ENCODE measurements at places on chromosomes 5 and 9.

GRCh38 chr9:36392489-36392888 is 7.6 kb downstream of the RNF38 start:
- DNase-seq, result no peak

DNA sequence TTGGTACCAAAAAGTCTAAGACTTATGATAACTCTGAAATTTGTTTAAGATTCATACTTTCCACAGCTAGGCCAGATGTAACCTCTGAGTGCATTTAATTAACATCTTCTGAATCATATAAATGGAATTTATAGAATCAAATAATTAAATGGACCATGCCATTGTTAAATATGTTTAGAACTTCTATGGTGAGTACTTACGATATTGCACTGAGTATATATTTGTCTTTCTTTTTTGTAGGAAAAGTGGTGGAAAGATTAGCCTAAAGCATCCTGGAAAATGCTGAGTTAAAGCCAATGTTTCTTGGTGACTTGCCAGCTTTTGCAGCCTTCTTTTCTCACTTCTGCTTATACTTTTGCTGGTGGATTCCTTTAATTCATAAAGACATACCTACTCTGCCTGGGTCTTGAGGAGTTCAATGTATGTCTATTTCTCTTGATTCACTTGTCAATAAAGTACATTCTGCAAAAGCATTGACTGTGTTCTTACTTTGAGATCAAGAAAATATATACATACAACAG is 11.9 kb downstream of the SPINK6 start:
- DNase-seq, result no peak

- peak; percentile 12 for DNase-seq
Measured at GRCh38 chr9:6034954-6035353, 19.5 kb upstream of the RANBP6 start.

- DNase-seq, result no peak
Measured at GRCh38 chr5:2101685-2102084, 219.0 kb upstream of the IRX4 start.

GRCh38 chr9:118129541-118129940 is 425.3 kb downstream of the TLR4 start:
- no peak for DNase-seq

DNA sequence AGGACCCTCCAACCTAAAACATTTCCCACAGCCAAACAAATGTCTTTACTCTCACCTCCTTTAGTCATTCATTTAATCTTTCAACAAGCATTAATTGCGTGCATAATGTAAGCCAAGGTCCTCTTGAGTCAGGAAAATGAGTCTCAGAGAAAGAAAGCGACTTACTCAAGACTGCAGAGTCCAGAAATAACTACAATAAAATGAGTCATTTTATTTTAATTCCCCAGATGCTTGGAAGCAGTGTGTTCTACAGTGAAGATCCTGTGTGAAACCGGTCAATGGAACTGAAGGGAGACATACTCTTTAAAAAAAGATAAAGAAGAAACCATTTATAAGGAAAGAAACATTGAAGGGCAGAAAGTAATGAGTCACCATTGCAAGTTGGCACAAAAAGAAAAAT is 513.7 kb downstream of the CDK5RAP2 start:
- no peak for DNase-seq

DNA sequence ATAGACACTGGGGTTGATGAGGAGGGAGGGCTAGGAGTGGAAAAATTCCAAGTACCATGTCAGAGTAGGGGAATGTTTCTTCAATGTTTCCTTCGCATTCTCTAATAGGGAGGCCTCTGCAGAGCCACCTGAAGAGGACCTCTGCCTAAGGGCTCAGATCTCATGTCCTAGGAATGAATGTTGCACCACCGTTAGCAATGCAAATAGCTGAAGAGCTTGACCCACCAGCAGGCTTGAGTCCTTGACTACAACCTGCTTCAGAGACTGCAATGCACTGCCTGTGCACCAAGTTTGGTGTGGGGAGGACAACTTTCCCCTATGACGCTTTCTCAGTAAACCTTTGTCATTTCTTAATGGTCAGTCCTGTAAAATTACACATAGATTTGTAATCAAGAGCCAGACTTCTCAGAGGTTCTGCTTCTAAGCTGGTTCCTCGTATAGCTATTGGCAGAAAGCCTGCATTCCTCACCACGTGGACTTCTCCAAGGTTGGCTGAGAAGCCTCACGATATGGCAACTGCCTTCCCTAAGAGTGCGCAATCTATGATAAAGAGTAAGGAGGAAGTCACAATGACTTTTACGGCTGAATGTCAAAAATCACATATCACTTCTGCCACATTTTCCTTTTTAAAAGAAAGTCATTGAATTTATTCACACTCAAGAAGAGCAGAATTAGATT is 600.7 kb upstream of the PTGER4 start:
- DNase-seq, result no peak

DNA sequence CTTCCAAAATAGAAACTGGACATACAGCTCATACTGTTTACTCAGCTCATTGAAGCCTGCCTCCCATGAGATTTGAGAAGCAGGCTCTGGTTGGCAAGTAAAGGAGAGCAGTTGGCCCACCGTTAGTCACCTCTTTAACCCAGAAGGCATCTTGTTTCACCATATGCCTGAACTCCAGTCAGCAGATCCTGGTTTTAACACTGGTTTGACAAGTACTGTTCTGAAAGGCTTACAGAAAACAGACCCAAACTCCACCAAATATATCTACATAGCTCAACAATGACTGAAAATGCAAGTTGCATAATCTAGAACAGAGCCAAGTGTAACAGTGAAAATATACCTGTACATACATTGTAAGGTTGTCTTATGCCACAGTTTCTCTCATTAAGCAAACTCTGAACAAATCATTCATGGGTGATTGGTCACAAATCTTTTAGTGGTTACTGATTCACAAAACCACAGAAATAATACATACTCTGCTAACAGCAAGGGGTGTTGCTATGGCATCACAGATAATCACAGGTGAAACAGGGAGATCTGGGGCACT is 198.8 kb downstream of the BNC2 start:
- DNase-seq, result no peak

GRCh38 chr5:140794595-140795258 is at the start of gene PCDHA2:
Gene PCDHA2 (plus strand): TSS chr5:140794852.
- no peak for DNase-seq

- no peak for DNase-seq
Measured at GRCh38 chr5:126878085-126878484, 101.1 kb downstream of the LMNB1 start.

DNA sequence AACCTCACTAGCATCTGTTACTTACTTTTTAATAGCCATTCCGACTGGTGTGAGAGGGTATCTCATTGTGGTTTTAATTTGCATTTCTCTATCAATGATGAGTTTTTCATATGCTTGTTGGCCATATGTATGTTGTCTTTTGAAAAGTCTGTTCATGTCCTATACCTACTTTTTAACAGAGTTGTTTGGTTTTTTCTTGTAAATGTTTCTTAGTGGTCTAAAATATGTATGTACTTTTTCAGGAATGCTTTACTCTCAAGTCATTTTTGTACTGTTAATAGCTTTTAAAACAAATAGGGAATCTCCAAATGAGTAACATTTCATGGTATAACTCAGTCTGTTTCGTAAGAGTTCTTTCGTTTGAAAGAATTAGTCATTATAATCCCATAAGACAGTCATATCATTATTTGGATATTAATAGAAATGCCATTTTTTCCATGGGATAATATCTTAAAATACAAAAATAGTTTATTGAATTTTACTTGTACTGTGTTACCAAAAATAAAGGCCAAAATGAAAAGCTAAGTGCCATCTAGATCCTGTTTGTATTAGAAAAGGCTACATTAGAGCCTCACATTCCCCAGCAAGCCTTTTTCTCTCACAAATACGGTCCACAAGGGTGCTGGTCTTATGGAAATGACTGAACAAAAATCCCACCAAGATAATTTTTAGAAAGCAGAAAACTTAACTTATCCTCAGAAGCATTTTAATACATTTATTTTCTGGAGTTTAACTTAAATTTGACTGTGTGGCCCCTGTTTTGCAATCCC is 247.7 kb downstream of the PJA2 start:
- DNase-seq, result no peak

DNA sequence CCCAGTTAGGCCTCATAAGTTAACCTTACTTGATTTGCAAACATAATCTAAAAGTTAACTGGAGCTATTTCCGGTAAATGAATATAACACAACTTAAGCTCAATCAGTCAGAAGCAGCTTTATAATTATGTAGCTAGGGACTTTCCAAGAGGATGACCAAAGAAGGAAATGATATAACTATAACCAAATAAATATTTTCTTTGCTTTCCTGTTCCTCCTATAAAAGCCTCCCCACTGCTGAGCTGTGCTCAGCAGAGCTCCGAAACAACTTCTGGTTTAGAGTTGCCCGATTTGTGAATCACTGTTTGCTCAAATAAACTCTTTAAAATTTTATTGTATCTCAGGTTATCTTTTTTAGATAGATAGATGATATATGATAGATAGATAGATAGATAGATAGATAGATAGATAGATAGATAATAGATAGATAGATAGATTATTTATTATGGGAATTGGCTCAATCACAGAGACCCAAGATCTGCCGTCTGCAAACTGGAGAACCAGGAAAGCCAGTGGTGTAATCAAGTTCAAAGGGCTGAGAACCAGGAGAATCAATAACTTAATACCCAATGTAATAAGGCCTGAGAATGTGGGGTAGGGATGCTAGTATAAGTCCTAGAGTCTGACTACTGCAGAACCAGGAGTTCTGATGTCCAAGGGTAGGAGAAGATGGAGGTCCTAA is 19.3 kb upstream of the TMEM161B start:
- DNase-seq, result no peak

- DNase-seq, result no peak
Measured at GRCh38 chr5:139653616-139654015, 5.5 kb downstream of the CXXC5 start.

DNA sequence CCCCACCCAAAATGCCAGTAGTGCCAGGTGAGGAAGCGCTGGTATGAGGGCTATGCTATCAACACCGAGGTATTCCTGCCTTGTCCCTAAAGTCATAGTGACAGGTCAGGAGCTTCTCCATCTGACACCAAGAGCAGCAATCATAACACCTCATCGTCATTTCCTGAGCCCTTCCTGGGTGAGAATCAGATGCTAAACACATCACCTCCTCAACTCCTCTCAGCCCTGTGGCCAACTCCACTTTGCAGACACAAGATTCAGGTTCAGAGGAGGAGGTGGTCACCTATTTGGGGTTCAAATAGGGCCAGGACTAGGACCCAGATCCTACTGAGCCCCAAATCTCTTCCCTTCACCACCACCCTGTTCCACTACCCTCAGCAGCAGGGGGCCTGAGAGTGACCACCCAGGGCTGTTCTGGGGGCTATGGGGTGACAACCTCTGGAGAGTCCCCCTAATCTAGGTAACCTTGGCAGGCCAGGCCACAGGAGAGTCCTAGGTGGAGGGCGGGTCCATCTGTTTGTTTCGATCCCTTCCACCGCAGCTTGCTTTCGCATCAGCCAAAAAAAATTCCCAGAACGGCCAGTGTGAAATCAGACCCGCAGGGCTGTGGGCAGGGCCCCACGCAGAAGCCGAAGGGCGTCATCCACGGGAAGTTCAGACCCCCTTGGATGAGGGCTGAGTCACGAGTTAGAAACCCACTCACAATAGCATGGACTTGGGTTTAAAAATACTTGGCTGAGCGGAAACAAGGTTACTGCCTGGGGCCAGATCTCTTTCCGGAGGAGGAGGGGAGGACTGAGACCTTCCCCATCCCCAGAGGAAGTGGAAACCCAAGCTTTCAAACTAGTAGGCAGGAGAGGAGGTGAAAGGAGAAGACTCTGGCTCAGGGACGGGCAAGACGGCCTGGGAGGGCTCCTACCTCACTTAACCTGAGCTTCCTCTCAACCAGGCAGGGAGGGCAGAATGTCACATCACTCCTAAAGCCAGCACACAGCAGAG is 8.7 kb downstream of the STK10 start:
- peak; percentile 46 for DNase-seq
